ENCODE measurements at places on chromosomes 4 and X.
A peak's percentile ranks its signal among the peaks of the same experiment; 100 is the strongest.

- DNase-seq: no peak
Observed at GRCh38 chrX:148448686-148449085, 51.7 kb upstream of the AFF2 start.

GRCh38 chr4:73870768-73871167, 1.6 kb downstream of the CXCL1 start:
- DNase-seq: no peak

- DNase-seq: no peak
Observed at GRCh38 chrX:82163701-82164100, 961.8 kb downstream of the SH3BGRL start.

GRCh38 chrX:86711531-86712180, 563.4 kb downstream of the DACH2 start:
- no peak for DNase-seq

DNA sequence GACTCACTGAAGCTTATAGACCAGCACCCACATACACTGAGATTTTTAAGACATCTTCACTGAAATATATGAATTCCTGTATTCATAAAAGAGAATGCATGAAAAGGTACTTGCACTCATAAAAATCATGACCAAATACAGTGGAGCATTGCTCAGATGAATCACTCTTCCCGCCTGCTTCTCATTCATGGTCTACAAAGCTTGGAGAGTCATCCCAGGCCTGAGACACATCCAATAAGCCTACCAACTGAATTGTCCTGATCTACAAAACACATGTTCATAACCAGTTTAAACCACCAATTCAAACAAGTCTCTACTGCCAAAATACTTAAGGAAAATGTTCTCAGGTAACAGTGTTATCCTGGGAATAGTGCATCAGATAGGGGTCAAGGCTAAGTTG, 38.1 kb downstream of the PROM1 start:
- no peak for DNase-seq

DNA sequence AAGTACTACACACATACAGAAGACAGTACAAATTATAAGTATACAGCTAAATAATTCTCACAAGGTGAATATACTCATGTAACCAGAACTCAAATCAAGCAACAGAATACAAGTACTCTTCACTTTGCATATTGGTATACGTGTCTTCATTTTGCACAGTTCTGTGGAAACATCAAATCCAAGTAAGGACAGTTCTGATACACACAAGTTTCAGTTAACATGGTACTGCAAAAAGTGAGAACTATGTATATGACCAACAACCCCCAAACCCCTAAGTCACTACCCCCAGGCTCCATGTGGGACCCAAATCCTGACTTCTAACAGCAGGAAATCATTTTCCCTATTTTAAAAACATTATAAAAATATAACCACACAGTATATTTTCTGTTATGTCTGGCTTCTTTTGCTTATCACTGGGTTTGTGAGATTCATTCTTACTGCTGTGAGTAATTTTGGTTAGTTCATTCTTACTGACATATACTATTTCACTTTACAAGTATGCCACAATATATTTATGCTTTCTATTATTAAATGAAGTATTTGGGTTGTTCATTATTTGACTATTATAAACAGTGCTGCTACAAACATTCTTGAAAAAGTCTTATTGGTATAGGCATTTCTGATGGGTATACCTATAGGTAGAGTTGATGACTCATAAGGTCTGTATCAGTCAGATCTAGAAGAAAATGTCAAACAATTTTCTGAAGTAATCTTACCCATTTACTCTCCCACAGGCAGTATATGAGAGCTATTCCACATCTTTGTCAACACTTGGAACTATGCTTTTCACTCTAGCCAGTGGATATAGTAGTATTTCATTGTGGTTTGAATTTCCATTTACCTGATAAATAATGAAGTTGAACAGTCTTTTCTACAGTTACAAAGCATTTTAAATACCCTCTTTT, 47.0 kb downstream of the SCLT1 start:
- peak; percentile 39 for DNase-seq

- DNase-seq: no peak
Observed at GRCh38 chr4:26459756-26460530, 30.3 kb downstream of the CCKAR start.

DNA sequence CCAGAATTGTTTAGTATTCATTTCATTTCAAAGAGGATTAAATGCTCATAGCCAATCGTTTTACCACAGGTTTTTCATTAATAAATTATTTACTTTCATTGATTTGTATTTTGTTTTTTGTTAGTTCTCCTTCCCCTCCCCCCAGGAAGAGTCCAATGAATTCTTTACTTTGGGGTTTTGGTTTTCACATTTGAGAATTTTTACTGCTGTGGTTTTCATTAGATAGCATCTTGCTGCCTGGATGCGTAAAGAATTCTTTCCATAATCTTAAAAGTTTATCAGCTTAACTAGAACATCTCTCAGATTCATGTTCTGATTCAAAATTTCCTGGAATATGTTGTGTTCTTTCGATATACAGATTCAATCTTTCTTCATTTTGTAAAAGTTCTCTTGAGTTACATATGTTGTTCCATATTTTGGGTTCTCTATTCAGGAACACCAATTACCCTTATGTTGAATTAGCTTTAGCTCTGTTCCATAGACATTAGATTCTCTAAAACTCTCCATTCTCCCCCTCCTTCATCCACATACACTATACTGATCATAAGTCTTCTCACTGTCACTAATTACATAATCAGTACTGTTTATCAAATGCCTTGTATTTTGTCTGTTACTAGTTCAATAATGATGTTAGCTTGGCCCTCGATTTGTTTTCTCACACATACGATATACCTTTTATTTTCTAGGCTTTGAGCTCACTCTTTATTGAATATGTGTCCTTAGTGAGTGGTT, 184.4 kb downstream of the CAMK2D start:
- DNase-seq: no peak

DNA sequence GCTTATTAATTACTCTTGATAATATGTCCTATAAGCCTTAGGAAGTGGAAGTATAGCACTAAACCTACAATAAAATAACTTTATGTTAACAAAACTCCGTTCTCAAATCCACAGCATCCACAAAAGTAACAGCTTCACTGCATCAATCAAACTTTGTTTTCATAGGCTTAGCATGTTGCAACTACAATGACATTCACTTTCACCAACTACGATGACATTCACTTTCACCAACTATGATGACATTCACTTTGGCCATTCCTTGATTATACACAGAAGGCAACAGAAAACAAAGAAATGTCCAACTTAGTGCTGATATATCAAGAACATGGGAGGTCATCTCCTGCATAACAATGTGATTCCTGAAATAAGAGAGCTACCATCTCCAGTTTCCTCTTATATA, 44.3 kb downstream of the FBXL5 start:
- no peak for DNase-seq

DNA sequence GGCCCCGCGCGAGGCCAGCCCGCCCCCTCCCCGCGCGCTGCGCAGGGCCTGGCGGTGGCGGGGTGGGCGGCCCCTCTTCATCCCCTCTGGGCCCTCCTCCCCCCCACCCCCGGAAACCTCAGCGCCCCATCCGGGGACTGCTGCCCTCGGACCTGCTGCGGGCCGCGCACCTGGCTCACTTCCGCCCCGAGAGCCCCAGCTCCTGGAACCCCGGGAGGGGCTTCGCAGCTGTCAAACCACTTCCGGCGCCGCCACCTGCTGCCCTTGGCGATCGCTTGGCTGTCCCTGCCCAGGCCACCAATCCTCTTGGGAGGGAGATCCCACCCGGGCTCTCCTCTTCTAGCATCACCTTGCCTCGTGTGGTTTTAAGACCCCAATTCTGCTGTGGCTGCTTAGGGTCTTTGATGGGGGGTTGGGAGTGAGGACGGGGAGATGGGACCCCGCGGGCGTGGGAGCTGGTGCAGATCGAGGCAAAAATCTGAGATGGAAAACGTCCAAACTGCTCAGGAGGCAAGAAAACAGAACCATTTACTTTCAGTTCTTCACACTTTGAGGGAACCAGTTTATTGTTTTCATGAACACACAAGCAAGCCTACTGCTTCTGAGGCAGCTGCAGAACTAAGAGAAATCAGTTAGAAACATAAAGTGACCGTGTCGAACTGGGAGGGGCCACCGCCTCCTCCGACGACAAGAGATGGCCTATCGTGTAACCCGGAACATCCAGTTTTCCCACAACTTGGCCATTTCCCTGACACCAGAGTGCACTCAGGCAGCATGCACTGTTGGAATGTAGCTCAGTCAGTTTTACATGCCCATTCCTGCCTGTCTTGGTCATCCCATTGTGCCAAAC, 754 bp downstream of the MTMR1 start:
- peak; percentile 73 for DNase-seq

DNA sequence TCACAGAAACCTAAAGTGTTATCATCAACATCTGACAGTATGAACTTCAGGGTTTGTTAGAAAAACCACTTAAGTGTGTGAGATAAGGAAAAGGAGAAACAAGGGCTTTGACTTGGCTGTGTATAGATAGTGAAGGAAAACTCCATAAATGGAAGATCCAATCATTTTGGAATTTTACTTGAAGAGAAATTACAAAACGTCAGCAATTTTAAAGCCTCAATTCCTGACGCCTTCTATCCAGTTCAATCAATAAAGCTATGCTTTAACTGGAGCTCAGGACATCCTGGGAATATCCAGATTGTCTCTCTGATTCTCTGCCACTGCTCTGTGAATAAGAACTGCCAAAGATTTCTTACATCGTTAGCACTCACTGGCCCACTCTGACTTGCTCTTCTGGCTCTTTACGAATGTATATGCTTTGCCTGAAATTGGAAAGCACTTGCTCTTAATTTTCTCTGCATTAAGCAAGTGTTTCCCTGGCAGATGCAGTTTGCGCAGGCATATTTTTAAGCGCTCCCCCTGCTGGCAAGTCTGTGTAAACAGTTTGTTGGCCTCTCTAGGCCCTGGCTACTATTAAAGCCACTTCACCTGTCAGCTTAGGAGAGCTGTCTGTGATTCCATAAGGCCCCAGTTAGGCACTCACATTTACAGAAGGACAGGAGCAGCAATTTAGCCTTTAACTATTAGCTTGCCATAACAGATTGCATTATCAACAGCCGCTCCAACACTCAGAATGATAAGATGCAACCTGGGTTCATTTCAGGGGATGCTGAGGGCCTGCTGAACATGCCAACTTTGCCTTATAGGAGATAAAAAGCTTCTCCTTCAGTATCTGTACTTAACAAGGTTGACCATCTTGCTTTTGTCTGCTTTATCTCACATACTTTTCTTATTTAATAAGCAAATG, 251.4 kb upstream of the DDX53 start:
- peak; percentile 53 for DNase-seq

- peak; percentile 43 for DNase-seq
Observed at GRCh38 chr4:159105761-159106243, 2.9 kb downstream of the RAPGEF2 start.

DNA sequence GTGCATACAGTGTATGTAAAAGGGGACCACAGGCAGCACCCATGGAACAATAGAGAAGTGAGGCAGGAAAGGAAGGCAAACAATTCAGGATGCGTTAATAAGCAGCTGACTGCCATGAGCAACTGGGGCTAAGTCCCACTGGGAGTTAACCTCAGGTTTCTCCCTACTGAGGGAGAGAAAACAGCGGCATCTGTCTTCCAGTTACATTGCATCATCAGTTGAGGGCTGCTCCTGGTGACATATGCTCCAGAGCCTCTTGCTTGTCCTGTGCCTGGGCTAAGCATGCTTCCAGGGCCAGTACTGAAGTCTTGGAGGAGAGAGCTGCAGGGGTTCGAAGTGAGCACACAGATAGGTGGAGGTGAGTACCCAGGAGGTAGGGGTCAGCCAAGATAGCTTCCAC, 24.3 kb downstream of the RAI2 start:
- DNase-seq: no peak

DNA sequence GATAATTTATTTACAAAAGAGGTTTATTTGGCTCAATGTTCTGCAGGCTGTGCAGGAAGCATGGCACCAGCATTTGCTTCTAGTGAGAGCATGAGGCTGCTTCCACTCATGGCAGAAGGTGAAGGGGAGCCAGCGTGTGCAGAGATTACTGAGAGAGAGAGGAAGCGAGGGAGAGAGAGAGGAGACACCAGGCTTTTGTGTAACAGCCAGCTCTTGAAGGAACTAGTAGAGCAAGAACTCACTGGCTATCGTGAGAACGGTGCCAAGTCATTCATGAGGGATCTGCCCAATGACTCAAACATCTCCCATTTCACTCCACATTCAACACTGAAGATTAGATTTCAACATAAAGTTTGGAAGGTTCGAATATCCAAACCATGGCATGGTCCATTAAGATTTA, 12.7 kb downstream of the GUCY1A1 start:
- DNase-seq: no peak

DNA sequence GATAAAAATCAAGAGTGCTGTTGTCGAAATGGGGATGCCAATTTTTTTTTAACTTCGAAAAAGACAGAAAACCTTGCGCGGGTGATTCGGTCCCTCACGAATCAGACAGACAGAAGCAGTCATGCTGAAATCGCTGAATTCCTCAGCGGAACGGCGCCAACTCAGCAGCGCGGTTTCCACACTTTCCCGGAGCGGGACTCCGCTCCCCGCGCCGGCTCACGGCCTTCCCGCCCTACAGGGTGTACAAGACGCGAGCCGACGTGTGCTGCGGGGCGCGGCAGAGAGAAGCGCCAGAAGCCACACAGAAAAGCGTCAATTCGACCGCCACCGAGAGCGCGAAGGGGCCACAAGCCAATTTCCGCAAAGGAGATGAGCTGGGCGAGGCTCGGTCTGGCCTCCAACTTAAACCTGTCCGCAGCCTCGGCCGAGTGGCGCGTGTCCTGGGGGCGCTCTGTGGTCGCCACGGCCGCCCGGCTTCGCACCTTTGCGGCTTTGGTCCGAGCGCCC, 1.3 kb downstream of the NEXMIF start:
- no peak for DNase-seq

GRCh38 chrX:8404471-8404870, 60.2 kb upstream of the VCX3B start:
- no peak for DNase-seq

DNA sequence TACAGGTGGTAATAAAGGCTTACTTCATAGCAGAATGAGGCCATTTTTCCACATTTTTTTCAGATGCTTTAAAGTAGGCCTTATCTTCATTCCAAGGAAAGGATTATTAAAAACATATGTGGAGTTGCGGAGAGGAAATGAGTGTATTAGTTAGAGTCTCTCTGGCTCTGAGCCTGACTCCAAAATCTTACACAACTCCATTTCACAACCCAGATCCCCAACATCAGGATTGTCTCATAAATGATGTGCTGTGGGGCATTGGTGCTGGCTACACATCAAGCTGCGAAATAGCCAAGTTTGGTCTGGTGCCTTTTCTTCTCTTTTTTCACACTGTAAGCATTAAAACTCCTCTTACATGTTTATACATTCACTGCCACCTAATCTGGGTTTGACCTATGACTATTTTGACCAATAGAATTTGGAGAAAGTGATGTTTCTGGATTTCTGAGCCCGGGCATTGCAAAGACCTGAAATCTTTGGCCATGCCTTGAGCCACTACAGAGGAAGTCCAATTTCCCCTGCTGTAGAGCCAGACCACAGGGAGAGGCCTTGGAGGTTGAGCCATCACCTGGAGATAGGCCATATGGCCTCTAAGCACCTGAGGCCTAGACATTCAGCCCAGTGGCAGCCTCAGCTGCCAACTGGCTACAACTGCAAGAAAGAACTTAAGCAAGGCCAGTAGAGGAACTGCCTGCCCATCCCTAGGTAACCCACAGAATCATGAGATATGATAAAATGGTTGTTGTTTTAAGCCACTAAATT, 16.7 kb upstream of the SOD3 start:
- DNase-seq: no peak

Data from activated CD4-positive, alpha-beta T cell treated with anti-CD3 and anti-CD28 coated beads, Interleukin-2, Interleukin-4, amounts not matched to agents 100 ng/mL and 50 ng/mL, durations not matched to agents 16 hours and 8 hours (primary cell).